ENCODE measurements at places on chromosomes 1 and 21.

DNA sequence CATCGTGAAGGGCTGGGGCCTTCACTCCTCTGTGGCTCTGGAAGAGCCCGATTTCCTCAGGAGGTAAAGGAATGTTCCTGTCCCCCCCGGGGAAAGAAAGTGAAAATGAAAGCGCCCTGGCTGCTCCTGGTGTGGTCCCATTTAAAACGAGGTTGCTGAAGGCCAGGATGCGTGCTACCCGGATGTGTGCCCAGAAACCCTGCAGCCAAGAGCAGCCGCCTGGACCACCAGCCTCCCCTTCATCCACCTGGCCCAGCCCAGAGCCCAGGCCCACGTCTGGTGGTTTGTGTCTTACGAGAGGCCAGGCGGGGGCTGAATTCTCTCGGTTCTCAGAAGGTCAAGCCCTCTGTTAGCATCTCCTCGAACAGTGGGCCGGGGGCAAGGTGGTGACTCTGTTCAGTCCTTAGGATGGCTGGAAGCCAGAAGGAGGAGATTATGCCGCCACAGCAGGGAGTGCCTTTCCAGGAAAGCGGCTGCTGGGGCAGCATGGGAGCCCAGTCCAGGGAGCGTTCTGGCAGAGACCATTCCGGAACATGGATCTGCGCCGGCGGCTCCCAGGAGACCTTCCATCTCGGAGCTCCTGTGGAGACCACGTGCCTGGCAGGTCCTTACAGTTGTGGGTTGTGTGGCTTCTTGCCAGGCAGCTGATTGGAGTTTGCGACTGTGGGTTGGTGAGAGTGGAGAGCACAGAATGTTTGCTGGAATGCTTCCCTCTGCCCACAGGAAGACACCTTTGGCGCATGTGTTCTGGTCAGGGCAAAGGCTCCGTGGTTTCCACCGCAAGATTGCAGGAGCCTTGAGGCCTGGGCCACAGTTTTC is 1.4 kb downstream of the GUK1 start:
- no peak for DNase-seq

DNA sequence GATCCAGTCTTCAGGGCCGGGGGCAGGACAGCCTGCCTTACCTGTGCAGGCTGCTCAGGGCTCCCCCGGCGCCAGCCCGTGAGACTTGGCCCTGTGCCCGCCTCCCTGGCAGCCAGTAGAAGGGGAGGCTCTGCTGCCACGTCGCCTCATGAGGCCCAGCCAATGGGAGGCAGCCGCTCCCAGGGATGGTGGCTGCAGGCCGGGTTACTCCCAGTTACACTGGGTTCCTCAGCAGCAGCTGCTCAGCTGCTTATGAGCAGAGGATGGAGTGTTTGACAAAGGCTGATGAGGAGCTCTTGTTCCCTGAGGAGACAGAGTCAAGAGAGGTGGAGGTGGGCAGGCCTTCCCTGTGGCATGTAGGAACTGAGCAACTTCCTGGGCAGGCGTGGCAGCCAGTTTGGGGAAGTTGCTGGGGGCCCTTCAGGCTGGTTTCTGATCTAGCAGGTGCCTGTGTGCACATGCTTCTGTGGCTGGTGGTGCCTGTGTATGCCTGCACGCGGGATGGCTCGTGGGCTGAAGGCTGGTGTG is 5.5 kb downstream of the MFSD2A start:
- no peak for DNase-seq

DNA sequence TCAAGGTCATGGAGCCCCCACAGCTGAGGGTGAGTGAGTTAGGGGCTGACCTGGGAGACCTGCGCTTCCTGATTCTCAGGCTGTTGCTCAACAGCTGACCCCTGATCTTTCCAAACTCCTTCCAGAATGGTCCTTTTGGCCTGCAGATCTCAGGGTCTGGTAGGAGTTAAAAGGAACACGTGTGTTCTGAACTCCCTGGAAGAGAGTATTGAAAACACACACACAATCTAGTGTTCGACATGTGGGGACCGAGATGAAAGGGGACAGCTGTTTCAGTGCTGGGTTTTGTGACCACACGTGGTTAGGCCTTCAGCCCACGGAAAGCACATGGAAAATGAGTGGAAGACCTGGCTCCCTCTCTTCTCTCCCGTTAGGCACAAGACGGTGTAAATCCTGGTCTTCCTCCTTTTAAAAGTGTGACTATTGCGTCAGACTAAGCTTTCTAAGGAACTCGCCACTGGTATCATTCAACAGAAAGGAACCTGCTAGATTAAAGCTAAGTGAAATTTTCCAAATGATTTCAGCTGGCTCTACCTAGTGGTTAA is 49.6 kb downstream of the RUNX1 start:
- DNase-seq: no peak

GRCh38 chr1:63934697-63935096 is 160.9 kb downstream of the ROR1 start:
- DNase-seq: no peak

GRCh38 chr21:36910581-36911307 is 55.7 kb downstream of the HLCS start:
- no peak for DNase-seq

DNA sequence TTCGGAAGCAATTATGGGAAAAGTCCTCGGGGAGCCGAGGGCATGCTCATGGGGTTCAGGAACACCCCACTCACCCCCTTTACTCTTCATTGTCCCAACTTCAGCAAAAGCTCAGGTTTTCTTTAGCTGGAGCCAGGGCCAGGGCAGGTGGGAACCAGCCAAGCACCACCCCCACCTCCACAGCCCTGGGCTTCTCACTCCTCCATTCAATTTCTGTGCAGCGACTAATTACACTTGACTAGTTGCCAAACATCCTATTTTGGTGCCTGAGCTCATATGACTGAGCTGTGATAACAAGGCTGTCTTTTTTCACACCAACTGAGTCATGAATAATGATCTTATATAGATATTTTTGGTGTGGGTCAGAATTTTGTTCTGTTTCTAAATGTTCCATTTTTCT is 257.2 kb upstream of the AJAP1 start:
- DNase-seq: no peak

DNA sequence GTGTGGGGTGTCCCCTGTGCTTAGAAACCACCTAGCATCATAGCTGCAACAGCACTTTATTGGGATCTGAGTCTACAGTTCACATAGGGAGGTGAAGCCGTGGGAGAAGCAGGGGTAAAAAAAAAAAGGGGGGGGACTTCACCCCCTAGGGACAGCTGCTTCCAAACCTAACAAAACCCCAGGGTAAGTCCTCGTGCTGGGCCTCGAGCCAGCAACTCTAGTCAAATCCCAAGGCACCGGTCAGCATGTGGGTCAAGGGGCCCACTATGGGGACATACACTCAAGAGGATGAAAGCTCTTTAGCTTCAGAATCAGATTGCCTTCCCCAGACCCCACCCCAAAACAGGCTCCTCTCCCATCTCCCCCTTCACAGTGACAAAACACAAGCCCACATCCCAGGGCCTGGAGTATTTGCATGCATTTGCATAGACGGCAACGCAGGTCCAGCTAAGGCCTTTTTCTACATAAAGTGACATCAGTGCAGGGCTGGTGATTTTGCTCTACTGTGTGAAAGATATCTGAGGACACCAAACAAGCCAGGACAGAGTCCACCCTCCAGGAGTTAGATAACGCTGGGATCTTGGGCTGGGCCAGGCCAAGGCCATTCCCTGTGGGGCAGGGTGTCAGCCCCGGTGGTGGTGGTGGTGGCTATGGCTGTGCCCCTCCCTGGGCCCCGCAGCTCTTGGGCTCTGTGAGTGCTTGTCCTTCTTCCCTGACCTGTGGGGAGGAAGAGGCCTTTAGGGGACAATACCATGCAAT is 8.1 kb upstream of the PMVK start:
- DNase-seq: no peak

DNA sequence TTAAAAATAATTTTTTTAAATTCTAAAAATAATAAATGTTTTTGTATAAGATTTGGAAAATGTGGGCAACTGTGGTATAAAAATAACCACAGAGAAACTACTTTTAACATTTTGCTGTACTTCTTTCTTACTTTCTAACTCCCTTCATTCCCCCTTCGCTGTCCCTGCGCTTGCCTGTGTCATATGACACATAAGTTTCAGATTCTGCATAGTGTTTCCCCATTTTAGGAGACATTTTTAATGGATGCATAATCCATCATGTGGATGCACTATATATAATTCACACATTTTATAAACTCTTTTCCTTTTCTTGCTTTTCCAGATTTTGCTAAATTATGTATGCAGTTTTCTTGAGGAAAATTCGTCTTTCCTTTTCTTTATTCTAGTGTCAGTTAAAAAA is 16.3 kb downstream of the ATG4C start:
- DNase-seq: no peak

DNA sequence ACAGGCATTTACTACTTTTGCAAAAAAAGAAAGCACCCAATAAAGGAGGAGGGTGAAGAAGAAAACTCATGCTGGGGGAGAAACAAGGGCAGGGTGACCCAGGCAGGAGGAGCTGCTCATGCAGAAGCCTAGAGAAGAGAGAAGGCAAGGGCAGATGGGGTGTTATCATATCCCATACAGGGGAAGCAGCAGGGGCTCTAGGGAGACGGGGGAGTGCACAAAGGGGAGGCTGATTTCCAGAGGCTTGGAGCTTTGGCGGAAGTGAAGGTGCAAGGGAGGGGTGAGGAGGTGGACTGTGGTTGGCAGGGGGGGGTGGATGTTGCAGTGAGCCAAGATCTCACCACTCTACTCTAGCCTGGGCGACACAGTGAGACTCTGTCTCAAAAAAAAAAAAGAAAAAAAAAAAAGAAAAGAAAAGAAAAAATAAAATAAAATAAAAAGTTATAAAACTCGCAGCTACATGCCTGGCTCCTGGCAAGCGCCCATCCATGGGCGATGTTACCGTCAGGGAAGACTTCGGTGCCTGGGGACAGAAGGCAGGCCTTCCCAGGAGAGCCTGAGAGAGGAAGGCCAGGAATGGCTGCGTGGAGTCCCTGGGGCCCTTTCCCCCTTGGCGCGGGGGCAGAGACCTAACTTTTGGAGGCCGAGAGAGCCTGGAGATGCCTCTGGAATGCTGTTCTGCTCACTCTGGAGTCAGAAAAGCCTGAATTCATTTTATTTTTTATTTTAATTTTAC is 3.3 kb upstream of the FCN3 start:
- DNase-seq: no peak

DNA sequence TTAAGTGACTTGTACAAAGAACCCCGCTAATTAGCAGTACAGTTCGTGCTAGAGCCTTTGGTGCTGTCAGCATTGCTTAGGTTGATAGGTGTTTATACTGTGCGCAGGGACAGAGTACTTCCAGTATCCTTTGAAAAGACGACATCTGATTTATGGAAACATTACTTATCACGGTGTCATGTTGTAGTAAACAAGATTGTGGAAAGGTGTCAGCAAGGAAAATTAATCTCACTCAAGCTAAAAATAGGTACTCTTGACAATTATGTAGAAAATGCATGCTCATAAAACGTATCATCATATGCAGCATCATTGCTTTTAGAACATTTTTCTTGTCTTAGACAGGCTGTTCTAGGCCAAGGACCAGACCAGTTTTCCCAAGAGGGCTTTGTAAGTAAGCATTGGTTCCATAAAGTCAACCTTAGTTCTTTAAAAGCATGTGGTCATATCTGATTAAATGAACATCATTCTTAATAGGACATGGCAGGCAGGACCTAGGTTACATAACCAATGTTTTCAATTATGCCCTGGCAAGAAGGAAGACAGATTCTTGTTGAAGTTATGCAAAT is 33.0 kb downstream of the SH3BGR start:
- no peak for DNase-seq

DNA sequence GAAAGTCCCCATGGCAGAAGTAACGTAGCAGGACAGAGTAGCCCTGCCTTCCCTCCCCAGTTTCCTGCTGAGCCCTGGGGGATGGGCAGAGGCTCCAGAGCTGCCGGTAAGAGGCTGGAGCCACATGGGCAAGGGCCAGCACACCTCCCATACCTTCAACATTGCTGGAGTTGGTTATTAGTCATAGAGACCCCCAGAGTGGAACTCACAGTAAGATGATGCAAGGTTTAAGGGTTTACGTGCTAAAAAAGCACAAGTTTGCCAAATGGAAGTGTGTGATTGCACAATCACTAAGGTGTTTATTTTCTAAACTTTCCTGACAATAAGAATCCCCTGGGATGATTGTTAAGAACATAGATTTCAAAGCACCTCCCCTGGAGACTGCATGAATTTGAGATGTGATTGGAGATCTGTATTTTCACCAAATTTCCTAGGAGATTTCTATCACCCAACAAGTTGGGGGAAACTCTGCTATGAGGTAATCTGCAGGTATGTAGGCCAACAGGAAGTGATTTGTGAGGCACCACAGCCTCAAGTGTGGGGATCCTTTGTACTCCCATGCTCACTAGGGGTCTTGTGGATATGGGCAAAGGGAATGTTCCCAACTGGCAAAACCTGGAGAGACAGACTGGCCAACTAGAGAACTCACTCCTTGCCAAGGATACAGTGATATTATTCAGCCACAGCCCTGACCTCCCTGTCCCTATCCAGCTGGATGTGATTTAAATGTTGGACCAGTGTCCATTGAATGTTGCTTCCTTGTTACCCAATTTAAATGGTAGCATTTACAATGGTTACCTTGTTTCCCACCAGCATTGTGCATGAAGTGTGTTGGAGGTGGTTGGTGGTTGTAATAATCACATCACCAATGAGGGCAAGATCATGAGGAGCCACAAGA is 37.1 kb upstream of the CSF1 start:
- no peak for DNase-seq

DNA sequence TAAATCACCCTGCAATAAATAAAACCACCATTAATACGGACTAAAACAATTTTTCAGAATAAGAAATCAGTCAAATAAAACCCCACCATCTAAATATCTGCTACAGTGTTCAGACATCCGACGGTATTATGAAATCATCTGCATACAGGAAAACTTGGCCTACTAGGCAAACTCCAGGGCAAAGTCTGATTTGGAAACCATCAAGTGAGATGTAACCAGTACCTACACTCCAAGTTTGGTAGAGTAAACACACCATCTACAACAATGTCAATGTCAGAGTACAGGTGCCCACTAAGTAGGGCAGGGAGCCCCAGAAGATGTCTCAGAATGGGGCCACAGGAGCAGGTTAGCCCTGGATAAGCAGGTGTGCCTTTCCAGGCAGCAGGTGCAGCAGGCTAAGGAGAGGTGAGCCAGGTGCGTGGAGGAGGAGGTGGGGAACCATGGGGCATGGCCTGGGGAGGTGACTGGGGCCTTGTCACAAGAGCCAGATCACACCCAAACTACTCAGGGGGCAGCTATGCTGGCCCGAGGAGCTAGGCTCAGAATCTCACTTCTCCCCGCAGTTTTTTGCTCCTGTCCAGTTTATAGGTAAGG is 59.6 kb downstream of the CAPZB start:
- no peak for DNase-seq

GRCh38 chr1:39275836-39276507 is 71.5 kb downstream of the MACF1 start:
- DNase-seq: no peak

GRCh38 chr1:25066256-25066655 is 136.2 kb upstream of the RUNX3 start:
- no peak for DNase-seq
